ENCODE measurements at places on chromosomes 7 and 10. TPM values are rescaled to one million over a fixed set of nuclear protein-coding genes. Genes with fewer than 3 reads are reported as not detected.
A peak's percentile ranks its signal among the peaks of the same experiment; 100 is the strongest.

GRCh38 chr10:98920360-98920759, 315.3 kb downstream of the HPSE2 start:
- no peak for DNase-seq

DNA sequence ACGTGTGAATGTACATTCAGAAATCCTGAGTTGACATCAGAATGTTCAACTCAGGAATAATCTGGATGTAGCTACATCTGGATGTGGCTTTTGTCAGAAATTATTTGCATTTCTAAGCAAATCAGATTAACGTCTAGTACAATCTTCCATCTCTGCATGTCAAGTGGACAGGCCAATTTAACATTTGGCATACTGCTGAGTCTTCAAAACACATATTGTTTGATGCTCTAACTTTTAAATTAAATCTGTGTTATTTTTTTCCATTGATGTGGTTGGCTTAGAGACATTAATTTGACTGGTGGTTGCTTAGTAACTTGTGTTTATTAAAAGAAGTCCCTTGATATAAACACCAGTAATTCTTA, 3.4 kb downstream of the STAMBPL1 start:
- DNase-seq, result no peak

DNA sequence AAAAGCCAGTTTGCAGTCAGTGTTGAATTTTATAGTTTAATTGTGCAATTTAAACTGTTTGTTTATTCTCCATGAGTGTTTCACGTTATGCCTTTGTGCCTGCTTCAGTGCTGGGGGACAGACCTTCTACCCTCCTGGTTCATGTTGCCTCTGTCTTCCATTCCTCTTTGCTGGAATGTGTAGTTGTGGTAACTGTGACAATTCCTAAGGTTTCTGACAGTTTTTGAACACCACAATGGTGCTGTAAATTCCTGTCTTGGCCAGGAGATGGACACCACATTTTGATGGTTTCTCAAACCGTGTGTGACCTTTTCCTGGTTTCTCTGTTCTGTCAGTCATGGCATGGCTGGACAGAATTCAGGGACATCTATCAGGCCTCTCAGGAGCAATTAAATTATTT, 201.7 kb downstream of the BICC1 start:
- DNase-seq, result no peak

- no peak for DNase-seq
These were observed 215.5 kb downstream of the LRMDA start for GRCh38 chr10:75646916-75647315.

GRCh38 chr7:101378751-101379174, 16.1 kb downstream of the COL26A1 start:
- DNase-seq, result no peak

DNA sequence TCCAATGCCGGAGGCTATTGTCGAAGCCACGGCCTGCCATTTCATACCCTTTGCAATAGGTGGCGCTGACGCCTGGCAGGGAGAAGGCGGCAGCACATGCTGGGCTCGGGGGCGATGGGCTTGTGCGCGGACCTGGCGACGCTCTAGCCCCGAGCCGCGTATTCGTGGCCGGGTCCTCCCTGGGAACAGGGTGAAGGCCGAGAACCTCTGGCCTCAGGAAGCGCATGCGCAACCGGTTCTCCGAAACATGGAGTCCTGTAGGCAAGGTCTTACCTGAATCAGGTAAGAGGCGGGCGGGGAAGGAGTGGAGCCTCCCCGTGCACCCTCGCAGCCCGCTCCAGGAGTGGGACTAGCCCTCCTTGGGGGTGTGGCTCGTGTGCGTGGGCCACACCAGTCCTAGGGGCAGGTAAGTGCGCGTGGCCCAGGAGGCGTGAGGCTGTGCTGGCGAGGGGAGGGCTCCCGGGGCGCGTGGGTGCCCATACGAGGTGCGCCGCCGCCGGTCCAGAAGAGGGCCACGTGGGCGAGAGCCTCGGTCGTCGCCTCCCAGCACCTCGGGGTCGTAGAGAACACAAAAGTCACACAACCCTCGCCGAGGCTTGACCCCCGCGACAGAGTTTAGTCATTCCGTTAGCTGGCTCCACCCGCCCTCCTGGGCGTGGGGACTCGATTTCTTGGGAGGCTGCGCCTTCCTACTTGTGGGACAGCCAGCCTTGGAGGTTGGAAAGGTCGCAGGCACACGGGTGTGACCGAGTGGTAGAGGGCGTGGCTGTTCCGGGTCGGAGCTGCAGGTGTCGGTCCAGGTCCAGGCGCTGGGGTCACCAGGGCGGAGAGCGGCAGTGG, 5.6 kb upstream of the MEST start:
- no peak for DNase-seq

Gene SEMA3C
- 39.9 TPM for polyA plus RNA-seq

DNA sequence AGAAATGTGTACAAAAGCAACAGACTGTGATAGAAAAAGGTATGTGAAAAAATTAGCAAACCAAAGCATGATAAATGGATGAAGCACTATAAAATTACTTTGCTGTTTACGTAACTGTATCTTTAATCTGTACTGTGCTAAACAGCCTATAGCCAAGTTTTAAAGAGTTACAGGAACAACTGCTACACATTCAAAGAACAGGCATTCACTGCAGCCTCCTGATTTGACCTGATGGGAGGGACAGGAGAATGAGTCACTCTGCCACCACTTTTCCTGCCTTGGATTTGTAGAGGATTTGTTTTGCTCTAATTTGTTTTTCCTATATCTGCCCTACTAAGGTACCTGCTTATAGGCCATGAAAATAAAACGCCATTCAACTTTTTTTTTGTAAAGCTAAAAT, 116.1 kb downstream of the FANK1 start:
- no peak for DNase-seq

DNA sequence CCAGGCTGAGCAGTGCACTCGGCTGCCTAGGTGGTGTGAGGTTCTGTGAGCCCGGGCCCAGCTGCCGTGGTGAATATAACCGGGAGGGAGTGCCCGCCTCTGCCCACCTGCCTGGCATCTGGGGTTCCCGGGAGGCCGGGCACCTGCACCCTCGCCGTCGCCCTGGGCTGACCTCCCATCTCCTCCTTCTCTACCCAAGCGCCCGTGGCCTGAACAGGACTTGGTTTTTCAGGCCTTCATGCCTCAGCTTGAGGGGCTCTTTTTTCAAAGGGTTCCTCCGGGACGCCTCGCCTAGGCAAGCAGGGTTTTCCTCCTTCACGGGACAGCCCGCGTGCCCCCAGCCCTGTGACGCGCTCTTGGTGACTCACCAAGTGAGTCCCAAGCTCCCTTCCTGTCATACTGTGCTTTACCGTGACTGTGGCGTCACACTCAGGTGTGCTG, 9.9 kb downstream of the INPP5A start:
- DNase-seq, result no peak

GRCh38 chr10:120827251-120827875, 23.8 kb upstream of the WDR11 start:
- DNase-seq, result no peak

- no peak for DNase-seq
These were observed 293.5 kb upstream of the IMMP2L start for GRCh38 chr7:111855842-111856227.

DNA sequence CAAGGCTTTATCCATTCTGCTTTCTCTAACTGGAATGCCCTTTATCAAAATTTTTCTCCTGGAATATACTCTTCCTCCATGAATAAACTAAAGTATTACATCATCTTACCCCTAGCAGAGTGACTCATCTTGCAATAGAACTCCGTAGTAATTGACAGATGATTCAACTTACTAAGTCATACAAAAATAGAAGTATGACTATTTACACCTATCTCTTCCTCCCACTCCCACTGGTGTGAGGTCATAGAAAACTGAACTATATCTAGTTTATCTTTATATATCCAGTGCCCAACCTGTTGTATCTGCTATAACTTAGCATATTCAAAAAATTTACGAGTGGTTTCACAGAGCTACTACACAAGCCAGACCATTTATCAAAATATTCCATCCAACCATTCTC, 26.1 kb downstream of the ABCB1 start:
- DNase-seq, result peak; percentile 32

Gene POMZP3
- polyA plus RNA-seq, result 4.1 TPM

DNA sequence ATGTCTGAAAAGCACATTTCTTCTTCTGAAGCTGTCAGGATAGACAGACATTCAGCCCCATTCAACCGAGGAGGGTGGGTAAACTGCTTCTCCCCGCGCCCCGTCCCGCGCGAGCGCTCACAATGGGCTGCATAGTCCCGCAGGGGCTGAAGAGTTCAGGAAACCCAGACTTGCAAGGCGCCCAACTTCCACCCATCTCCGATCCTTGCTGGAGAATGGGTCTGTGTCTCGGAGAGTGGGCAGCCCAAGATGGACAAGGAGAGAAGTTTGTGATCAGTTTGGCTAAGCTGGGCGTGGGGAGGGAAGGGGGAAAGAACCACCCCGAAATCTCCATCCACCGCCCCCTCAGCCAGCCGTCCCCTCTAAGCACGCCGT, 686 bp downstream of the AASS start:
- no peak for DNase-seq
